NCI-H2081 treated with DMSO at 0.1 percent for 48 hours (cell line): ENCODE measurements at places on chromosomes 1 and 21.

- DNase-seq, result no peak
These were observed 286.8 kb upstream of the PBX1 start for GRCh38 chr1:164272156-164272555.

DNA sequence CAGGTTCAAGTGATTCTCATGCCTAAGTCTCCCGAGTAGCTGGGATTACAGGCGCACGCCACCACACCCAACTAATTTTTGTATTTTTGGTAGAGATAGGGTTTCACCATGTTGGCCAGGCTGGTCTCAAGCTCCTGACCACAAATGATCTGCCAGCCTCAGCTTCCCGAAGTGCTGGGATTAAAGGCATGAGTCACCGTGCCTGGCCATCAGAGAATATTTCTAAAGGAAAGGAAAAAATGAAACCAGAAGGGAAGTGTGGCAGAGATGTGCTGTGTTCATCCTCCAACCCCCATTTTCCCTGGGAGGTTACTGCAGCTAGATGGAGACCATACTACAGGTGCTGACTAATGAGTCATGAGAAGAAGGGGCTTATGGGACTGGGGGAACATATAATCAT is 964.1 kb downstream of the TTLL7 start:
- no peak for DNase-seq

- DNase-seq, result peak; percentile 66
These were observed 192.8 kb downstream of the FCRL5 start for GRCh38 chr1:157359314-157360022.

- no peak for DNase-seq
These were observed 72.4 kb upstream of the CYP2J2 start for GRCh38 chr1:59999006-59999405.

- no peak for DNase-seq
These were observed 50.5 kb downstream of the HSPG2 start for GRCh38 chr1:21886486-21887215.

GRCh38 chr1:235133086-235133485 is 4.4 kb upstream of the TOMM20 start:
- no peak for DNase-seq

DNA sequence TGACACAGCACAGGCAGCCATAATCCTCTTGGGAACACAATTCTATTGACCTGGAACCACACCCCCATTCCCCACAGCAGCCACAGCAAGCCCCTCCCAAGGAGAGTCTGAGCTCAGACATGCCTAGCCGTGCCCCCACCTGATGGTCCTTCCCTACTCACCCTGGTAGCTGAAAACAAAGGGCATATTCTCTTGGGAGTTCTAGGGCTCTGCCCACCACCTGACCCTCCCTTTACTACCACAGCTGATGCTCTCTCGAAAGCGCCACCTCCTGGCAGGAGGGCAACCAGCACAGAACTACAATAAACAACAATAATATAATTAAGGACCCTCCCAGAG is 184.8 kb upstream of the COA6 start:
- DNase-seq, result no peak

DNA sequence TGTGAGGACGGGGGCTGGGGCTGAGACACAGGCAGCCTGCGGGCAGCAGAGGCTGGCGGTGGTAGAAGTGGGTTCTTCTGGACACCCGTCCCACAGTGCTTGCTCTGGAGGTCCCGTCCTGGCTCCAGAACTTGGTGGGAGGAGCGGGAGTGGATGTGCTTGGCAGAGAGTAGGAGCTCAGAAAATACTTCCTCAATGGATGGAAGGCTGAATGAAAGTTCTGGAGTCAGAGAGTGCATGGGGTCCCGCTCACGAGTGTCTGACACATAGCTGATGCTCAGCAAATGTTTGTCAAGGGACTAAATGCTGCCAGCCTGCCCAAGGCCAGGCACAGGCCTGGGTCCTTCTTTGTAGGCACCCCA is 13.4 kb upstream of the NES start:
- DNase-seq, result no peak

DNA sequence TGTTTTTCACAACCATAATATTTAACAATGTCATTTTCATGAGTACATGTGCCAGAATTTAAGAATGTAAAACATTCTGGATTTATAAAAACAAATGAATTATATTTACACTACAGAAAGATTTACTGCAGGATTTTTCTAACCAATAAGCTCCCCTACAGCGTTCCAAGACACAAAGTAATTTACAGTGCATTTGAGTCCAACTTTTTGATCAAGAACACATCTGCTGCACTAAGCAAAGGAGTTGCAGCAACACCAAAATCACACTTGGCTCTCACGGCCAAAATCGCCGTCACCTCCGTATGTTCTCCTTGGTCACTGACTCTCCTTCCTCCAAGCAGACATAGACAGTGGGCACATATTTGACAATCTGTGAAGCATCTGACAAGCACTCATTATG is 7.7 kb downstream of the VPS26C start:
- no peak for DNase-seq

GRCh38 chr1:147669469-147670318 is 630 bp downstream of the ACP6 start:
- DNase-seq, result no peak

DNA sequence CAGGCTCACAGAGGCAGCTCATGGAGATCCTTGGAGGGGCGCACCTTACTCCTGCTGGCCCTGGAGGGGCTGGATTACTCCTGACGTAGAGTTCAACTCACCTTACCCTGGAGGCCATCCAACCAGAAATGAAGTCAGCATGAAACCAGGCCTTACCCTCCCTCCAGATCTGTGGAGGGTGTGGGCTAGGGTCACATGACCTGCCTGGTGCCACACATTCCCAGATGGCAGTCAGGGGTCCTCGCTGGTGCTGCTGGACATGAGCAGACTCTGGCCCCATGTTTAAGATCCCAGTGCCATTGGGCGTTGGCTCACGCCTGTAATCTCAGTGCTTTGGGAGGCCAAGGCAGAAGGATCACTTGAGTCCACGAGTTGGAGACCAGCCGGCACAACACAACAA is 4.5 kb downstream of the C21orf58 start:
- no peak for DNase-seq

- no peak for DNase-seq
These were observed 4.0 kb downstream of the ENO1 start for GRCh38 chr1:8874230-8875201.

GRCh38 chr21:44793592-44794374 is 7.8 kb downstream of the UBE2G2 start:
- no peak for DNase-seq

GRCh38 chr1:199550199-199551065 is 477.1 kb upstream of the NR5A2 start:
- DNase-seq, result no peak

GRCh38 chr1:45490121-45490625 is 790 bp downstream of the TESK2 start:
- DNase-seq, result no peak

DNA sequence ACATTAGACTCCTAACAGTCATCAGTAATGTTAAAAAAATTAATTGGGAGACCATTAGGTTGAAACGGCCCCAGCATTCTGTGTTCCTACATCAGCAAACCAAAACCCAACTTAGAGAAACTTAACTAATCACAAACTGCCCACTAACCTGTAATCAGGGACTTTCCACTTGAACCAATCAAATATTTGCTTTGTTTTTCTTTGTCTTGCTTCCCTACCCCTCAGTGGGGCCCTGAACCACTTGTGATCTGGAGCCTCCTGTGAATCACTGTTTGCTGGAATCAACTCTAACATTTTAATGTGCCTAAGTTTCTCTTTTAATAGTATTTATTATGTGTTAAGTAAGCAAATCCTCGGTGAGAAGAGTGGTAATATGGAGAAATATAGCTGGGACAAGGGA is 64.0 kb downstream of the ABCA4 start:
- DNase-seq, result no peak

GRCh38 chr1:35029761-35030160 is 2.0 kb downstream of the ZMYM6 start:
- no peak for DNase-seq

DNA sequence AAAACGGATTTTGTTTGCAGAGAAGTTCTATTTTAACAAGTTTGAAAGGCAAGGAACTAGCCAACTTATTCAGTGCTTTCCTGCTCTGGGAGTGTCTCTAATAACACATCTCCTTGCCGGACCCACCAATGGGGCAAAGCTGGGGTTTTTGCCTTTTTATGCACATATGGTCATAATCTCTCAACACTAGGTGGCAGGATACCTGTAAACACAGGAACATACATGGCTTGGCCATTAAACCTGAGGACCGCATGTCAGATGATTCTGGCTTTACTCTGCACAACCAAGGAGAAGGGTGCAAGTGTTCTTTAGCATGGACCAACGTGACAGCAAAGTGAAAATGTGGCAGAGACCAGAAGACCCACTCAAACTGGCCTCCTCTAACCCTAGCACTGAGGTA is 4.9 kb downstream of the TMEM9 start:
- no peak for DNase-seq

DNA sequence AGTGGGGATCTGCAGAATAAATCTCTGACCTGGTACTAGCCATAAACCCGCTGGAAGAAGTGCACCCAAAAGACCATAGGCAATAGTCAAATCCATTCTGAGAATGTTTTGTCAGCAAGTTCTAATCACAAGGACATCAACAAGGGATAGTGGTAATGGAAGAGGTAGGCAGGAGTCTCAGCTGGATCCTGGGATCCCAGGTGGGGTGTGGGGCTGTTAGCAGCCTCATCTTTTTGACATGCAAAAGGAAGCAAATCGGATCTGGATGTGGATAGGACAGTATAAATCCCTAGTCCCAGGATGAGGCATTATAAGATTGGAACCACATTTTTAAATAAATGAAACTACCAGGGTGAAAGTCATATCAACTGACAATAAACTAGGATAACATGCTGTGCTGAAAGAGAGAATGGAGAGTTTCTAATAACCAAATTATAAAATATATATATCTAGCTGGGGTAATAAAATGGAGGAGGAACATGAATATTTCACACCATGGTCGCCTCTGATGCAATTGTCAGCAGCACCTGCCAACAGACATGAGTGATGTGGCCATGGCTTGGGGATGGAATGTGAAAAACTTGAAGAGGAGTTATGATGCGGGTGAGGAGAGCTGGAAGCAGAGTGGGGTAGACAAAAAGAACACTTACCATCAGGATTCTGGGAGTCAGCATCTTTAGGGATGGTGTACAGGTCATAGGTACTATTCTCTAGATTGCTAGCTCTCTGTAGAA is 23.7 kb upstream of the PEX19 start:
- no peak for DNase-seq

DNA sequence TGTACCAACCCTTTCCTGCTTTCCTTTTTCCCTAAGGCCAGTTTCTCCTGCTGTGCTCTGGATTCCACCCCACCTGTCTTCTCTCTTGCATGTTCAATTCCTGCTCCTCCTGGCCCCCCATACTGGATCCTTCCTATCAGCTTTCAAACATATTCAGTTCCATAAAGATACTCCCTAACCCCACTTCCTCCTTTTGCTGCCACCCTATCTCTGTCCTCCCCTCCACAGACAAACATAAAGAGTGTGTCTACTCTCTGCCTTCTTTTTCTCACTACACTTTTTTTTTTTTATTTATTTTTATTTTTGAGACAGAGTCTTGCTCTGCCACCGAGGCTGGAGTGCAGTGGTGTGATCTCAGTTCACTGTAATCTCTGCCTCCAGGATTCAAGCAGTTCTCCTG is 16.9 kb upstream of the RPF1 start:
- DNase-seq, result no peak

DNA sequence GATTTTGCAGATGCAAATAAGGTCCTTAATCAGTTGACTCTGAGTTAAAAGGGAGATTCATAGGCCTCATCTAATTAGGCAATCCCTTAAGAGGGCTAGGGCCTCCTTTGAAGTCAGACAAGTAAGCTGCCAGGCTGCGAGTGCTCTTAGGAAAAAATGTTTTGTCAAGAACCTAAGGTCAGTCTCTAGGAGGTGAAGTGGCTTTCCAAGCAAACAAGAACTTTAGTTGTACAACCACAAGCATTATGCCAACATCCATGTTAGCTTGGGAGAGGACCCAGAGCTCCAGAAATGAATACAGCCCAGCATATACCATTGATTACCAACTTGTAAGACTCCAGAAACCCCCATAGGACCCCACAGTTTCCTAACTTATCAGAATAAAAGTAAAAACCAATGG is 1366.2 kb downstream of the PLA2G4A start:
- no peak for DNase-seq

GRCh38 chr1:190029441-190029840 is 448.2 kb downstream of the BRINP3 start:
- DNase-seq, result no peak

DNA sequence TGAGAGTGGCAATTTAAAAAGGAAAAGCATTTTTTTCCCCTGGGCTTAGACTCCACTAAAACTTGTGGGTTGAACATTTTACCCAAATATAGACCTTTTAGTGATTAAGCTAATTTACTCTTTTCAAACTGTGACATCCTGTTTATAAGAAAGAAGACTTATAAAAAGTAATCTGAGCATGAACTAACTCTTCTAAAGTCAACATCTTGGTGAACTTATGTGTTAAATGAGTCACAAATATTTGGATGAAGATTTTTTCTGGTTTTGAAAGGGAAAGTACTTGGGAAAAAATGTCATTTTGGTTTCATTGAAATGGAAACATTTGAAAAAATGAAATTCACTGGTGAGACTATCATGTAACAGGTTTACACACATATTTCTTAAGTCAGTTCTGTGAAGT is 109.8 kb downstream of the KCNK2 start:
- DNase-seq, result no peak

- no peak for DNase-seq
These were observed 21.2 kb upstream of the CAPN2 start for GRCh38 chr1:223691121-223691520.

DNA sequence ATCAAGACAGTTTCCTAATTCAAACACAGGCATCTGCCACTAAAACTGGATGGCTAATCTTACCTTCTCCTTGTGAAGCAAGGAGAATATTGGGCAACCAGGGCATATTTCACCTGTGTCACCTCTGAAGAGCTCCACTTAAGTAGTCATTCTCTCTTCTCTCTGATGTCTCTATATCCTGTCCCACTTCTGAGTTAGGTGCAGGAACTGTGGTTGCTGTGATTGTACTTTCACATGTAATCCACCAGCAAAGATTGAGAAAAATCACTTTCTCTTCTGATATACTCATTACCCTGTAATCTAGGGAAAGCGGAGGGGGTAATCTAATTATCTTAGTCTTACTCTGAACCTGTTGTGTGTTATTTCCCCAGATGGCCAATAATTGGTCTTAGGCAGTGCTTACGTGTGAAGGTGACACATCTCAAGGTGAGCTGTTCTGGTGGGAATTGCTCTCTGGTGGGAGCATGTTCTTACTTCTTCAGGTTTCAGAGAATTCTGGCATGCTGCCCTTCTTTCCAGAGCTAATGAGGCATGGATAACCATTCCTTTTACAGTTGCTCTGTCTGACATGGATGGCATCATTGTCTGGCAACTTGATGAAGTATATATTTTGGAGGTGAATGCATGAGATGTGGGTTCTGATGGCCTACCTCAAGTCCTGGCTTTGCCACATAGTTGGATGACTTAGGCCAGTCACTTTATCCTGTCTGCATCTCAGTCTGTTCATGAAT is 12.0 kb downstream of the XCL2 start:
- DNase-seq, result no peak
